ENCODE measurements at places on chromosomes 3 and 15.

GRCh38 chr3:136962927-136963326 lies 5.1 kb downstream of the IL20RB start:
- no peak for DNase-seq

DNA sequence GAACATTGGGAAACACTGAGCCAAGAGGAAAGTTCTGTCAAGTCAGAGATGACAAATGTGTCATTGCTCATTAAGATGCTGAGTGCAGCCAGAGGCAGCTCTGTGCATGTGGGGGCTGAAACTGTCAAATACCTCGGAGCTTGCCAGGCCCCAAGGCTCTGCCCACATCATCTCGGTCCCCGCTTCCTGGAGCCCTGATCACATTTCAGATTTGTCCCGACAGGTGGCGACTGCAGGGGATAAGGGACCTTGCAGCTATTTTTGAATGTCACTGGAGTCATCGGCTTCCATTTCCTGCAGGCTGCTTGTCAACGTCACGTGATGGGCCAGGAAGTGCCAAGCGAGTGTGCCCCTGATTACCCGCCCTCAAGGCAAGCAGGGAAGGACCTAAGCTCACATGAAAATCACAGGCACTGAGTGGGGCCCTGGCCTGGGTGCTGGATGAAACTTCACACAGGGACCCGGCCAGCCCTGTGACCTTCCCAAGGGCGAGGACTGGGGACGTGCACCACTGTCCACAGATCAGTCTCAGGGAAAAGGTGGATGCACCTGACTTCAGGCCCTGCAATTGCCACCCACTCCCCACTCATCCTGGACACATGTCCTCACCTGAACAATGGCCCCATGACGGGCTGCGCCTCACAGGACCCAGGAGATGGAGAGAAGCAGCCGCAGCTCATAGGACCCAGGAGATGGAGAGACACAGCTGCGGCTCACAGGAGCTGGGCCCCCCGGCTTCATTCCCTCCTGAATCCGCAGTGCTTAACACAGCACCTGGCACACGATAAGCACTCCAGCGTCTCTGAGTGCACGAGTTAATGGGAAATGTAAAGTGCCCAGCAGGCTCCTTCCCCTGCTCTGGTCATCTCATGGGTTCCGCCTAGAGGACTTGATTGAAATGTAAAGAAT lies 73.4 kb downstream of the NUP210 start:
- peak; percentile 56 for DNase-seq

DNA sequence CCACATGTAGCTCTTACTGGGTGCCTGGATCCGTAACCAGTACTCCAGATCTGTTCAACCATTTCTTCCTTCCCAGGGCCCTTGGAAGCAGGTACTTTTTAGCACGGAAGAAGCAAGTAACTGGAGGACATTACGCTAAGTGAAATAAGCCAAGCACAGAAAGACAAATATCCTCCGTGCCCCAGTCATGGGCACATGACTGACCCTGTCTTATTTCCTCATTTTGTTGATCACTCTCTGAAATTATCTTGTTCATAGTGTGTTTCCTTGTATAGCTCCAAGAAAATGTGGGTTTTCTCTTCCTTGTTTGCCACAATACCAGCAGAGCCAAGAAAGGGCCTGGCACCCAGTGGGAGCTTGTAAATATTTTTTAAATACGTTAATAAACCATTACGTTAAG lies 32.2 kb upstream of the MTMR14 start:
- no peak for DNase-seq

- DNase-seq, result no peak
Measured at GRCh38 chr15:64634027-64634426, 141.4 kb downstream of the RBPMS2 start.

DNA sequence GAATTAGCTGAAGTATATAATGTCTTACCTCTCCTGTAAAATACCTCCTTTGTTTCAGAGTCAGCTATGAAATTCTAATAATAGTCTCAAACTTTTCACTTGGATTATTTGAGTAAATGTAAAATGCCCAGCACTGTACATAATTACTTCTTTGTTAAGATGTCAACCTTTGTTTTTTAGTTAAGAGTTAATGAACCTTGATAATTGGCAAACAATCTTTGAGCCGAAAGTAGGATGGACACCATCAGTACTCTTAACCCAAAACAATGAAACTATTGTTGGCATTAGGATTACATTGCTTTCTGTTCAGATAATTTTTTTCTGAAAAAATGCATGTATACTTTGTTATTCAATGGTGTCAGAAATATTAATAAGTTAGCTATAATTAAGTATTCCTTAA lies 3.0 kb upstream of the NECTIN3 start:
- DNase-seq, result no peak

GRCh38 chr15:62869116-62869515 lies 173.4 kb upstream of the TPM1 start:
- no peak for DNase-seq

GRCh38 chr3:159499031-159499793 lies 489.4 kb upstream of the IL12A start:
- DNase-seq, result no peak

GRCh38 chr3:98994128-98994762 lies 92.8 kb upstream of the DCBLD2 start:
- DNase-seq, result no peak

GRCh38 chr3:121995161-121996137 lies 26.6 kb downstream of the ILDR1 start:
- DNase-seq, result no peak

- no peak for DNase-seq
Measured at GRCh38 chr3:196624067-196624790, 15.3 kb upstream of the NRROS start.

All from activated T-helper 1 cell treated with anti-CD3 and anti-CD28 coated beads, Interleukin-2, amount 50 U/mL, for 16 hours (primary cell).